ENCODE measurements at places on chromosomes 13 and 19. TPM values are rescaled to one million over a fixed set of nuclear protein-coding genes. Genes with fewer than 3 reads are reported as not detected.

Gene FSD1
- 1.00 TPM for polyA plus RNA-seq

Gene FAM83E
- polyA plus RNA-seq = not detected

Gene TSSK6
- polyA plus RNA-seq = 2.0 TPM

- DNase-seq = no peak
These were observed 81.5 kb upstream of the SLC7A1 start for GRCh38 chr13:29676941-29677452.

- DNase-seq = no peak
These were observed 851.2 kb downstream of the EFNB2 start for GRCh38 chr13:105684216-105684615.

DNA sequence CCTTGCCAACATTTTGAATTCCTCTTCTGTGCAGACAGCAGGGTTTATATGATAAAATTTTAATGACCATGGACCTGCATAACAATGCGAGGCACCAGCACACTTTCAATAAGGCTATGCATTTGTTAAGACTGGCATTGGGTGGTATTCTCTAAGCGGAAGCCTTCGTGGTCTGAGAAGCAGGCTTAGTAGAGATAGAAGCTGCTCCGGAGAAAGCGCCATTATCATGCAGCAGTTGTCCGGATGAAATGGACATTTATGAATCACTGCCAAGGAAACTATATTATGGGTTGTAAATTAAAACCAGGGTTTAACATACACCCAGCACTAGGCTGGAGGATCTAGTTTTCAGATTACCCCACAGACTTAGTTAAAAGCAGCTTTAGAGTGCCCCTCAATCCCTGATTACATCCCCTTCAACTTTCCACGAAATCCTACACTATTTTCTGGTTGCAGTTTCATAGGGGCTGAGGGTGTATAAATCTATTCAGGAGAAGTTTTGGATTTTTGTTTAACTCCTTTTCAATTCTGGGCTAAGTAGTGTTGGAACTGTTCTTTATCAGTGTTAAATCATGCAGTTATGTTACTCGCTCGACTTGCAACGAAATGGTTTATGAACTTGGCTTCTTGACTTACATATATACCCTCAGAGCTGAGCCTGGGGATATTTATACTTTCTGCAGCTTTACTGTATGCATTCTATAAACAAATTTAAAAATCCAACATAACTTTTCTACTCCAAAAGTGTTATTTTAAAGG lies 193.3 kb downstream of the PCDH9 start:
- DNase-seq = no peak

DNA sequence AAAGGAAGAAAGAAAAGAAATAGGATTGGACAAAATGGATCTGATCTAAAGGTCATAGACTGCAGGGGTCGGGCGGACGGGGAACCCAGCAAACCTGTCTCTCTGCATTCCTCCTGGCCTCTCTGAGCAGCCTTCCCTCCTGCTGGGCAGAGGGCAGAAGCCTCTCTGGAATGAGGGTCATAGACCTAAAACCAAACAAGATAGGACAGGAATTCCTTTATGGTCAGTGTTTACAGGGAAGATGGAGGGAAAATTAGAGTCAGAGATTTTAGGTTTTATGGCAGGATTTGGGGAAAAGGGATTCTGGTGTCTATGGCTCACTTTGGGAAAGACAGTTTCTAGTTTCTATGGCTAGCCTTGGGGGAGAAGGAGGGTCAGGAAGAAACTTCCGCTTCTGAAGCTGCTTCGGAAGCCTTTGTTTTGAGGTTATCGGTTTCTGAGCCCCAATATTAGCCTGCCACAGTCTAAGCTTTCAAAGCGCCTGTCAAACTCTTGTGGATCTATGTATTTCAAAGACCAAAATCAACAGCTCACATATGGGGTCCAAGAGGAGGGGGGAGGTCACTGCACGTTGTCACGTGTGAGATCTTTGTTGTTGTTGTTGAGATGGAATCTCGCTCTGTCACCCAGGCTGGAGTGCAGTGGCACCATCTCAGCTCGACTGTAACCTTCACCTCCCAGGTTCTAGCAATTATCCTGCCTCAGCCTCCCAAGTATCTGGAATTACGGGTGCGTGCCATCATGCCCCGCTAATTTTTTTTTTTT lies 18.9 kb upstream of the DPRX start:
- no peak for DNase-seq

- DNase-seq = no peak
These were observed 4.6 kb downstream of the ICAM5 start for GRCh38 chr19:10294368-10294697.

DNA sequence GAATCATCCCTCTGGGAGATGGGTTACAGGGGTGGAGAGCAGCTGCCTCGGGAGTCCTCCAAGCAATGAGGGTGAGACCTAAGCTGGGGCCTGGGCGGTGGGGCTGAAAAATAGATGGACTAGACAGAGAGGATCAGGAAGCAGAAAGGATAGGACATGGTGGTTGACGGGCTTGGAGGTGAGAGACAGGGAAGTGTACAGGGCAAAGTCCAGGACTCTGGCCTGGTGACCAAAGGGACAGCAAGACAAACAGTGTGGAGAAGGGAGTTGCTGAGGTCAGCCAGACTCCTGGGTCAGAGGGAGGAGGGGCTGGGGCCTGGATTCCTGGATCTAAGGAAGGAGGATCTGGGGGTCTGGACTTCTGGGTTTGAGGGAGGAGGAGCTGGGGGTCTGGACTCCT lies 5.5 kb downstream of the PHLDB3 start:
- DNase-seq = no peak

Measured in naive B cell (primary cell).